Large intestine (tissue), 12 donors: ENCODE measurements at places on chromosomes 1 and 21. TPM values are rescaled to one million over a fixed set of nuclear protein-coding genes. Genes with fewer than 3 reads are reported as not detected.

GRCh38 chr1:85450832-85451231 is 14.1 kb downstream of the DDAH1 start:
- DNase-seq, result no peak

- DNase-seq, result peak; percentile 31
Observed at GRCh38 chr1:89598450-89599331, 34.2 kb upstream of the LRRC8C start.

DNA sequence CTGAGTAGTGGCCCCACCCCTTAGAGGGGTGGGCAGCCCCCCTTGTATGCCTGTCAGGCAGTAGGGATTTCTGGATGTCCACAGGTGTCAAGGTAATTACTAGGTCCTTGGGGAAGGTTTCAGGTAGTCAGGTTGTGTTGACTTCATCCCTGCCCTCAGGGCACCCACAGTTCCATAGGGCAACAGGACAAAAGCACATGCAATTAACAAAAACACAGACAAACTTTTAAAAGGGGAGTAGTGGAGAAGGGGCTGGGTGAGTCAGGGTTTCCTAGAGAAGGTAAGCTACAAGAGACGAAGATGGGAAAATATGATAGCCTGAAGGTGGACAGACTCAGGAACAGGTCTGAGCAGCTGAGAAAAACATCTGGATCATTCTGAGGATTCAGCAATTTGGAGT is 14.1 kb downstream of the KRTCAP2 start:
- no peak for DNase-seq

KLF17 gene
- polyA plus RNA-seq, result 0.04 TPM

CATSPERE gene
- polyA plus RNA-seq, result 1.2 TPM

B3GALT5 gene
- polyA plus RNA-seq, result 9.9 TPM

DNA sequence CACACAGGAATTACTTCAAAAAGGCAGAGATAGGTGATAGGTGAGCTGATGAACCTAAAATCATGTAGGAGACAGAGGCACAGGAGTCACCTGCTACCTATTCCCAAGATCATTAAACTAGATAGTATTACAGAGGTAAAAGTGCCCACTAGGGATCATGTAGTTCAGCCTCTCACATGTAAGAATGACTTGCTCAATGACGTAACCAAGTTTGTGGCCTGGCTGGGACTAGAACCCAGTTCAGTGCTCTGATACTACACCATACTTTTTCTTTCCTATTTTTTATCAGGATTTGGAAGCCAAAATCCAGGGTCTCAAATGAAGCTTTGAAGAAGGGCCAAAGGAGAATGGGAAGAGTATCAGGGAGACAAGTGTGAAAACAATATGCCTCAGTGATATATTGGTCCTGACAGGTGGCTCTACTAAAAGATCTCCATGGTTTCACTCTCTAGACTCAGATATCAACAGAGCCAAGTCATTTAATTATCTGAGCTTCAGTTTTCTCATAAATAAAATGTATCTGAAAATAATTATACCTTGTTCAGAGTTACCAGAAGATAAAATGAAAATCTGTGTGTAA is 87.3 kb upstream of the SLFNL1 start:
- no peak for DNase-seq
